ENCODE measurements at places on chromosomes 2 and 18.

DNA sequence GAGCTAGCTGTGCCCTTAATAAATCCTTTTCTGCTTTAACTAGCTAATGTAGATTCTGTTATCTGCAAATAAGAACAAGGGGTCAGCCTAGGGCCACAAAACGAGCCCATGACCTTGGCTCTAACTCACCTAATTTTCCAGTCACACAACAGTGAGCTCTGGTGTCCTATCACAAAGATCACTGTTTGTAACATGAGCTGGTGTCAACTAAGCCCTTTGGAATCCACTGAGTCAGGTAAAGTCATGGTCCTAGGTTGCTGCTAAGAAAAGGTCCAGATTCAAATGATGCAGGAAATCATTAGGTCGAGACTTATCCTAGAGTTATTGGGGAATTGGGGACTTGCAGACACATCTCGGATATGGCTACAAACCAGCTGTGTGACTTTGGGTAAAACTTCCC, 49.9 kb downstream of the ST8SIA5 start:
- peak; percentile 2 for DNase-seq

DNA sequence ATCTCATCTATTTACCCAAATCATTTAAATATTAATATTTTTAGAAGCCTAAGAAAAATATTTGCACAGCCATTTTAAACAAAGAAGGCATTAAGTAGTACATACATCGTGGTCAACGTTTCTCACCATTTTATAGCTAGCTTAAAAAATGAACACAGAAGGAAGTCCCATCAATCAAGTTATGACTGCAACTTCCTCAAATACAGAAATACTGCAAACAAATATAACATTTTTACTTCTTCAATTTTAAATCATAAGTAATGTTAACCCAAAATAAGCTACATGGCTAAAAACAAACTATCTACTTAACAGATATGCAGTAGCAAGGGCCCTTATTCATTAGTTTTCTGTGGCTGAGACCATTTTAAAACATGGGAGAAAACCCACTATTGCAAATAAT, 30.6 kb downstream of the ITSN2 start:
- no peak for DNase-seq

DNA sequence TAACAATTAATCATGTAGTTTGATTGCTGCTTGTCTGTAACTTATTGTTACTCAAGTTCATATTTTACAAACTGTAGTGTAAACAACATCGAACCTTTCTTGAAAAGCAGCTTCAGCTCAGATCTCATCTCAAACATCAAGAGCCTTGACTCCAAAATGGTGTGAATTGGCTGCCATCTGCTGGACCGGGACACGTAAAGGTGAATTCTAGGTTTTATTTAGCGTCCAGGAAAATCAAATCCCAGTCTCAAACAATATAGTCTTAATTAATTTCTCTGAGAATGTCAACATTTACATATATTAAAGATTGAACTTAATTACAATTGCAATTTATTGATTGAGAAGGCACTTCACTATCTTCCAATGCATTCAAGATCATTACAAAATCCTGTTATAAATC, 453.0 kb downstream of the GALR1 start:
- DNase-seq, result no peak

- no peak for DNase-seq
Observed at GRCh38 chr2:168355121-168355520, 101.0 kb upstream of the CERS6 start.
